ENCODE measurements at places on chromosomes 12 and 14. TPM values are rescaled to one million over a fixed set of nuclear protein-coding genes. Genes with fewer than 3 reads are reported as not detected.

ZDHHC17 gene
- total RNA-seq, result 32.1 TPM

RNASE1 gene
- total RNA-seq, result 2.2 TPM

KRT72 gene
- total RNA-seq, result not detected

RPGRIP1 gene
- 0.65 TPM for total RNA-seq

CCDC177 gene
- total RNA-seq, result 2.9 TPM

CDCA3 gene
- total RNA-seq, result 47.7 TPM

KRT85 gene
- not detected for total RNA-seq

GALNT16 gene
- total RNA-seq, result 6.3 TPM

All from H1 (cell line).